Ovary (tissue), 10 donors: ENCODE measurements at places on chromosomes 4 and X.

DNA sequence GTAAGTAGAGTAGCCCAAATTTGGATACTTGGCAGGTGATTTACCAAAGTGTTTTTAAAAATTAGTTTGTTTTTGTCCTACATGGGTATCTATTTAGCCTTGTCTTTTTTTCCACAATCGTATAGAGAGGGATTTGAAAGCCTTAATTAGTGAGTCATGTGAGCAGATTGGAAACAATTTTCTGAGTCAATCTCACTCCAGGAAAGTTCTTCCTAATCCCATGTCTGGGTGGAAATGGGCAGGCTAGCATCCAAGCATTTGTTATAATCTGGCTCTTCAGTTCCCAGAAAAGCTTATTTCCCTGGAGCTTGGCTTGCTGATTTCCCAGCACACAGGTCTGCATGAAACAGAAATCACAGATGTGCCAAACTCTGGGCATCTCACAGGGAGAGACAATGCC, 426.9 kb upstream of the BOD1L1 start:
- DNase-seq, result no peak
- no peaks in the 10 kb centered on the region for H3K36me3 ChIP-seq
- no peak overlapping the region for H3K4me3 ChIP-seq
- H3K27ac ChIP-seq, result no peak overlapping the region
- no peaks in the 10 kb centered on the region for H3K27me3 ChIP-seq

- H3K36me3 ChIP-seq, result no peaks in the 10 kb centered on the region
- peak overlapping the region; percentile 14 for H3K4me3 ChIP-seq
- H3K27me3 ChIP-seq, result no peaks in the 10 kb centered on the region
- peaks cover 2% of the 10 kb centered on the region for H3K4me1 ChIP-seq
These were observed 28.5 kb downstream of the PJA1 start for GRCh38 chrX:69136546-69137331.

DNA sequence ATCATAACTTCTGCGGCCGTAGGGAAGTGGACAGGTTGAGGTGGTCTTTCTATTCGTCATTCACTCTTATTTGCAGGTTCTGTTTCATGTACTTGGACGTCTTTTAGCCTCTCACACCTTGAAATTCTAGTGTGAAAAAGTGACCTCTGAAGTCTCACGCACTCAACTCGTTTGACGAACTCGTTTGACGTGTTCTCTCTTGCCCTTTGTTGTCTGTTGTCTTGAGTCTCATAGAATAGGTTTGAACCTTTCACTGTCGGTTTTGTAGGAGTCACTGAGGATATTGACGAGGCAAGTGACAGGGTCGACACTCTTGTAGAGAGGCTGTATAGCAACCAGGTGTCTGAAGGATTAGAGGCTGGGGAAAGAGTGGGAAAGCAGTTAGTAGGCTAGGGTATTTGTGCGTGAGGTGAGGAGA, 1.1 kb upstream of the PGRMC2 start:
- H3K27ac ChIP-seq, result peak overlapping the region; percentile 70
- DNase-seq, result no peak
- H3K27me3 ChIP-seq, result no peaks in the 10 kb centered on the region
- H3K36me3 ChIP-seq, result no peaks in the 10 kb centered on the region

GRCh38 chr4:24912252-24913118, at the start of gene CCDC149:
Gene CCDC149 (minus strand): TSS chr4:24913042. CDS start chr4:24912864, 178 bp downstream.
- peak; percentile 75 for DNase-seq
- peak within 1 kb of the TSS; percentile 48 for H3K4me3 ChIP-seq
- no peaks in the 10 kb centered on the region for H3K36me3 ChIP-seq
- H3K4me1 ChIP-seq, result no peaks in the 10 kb centered on the region

GRCh38 chrX:22424122-22424915, 151.6 kb downstream of the CBLL2 start:
- no peak overlapping the region for H3K4me3 ChIP-seq
- H3K27ac ChIP-seq, result no peak overlapping the region
- no peaks in the 10 kb centered on the region for H3K36me3 ChIP-seq
- DNase-seq, result no peak
- H3K27me3 ChIP-seq, result no peaks in the 10 kb centered on the region

GRCh38 chrX:12954981-12955380, 19.9 kb upstream of the TMSB4X start:
- H3K27ac ChIP-seq, result no peak overlapping the region
- H3K4me1 ChIP-seq, result peaks cover 4% of the 10 kb centered on the region
- H3K36me3 ChIP-seq, result no peaks in the 10 kb centered on the region

DNA sequence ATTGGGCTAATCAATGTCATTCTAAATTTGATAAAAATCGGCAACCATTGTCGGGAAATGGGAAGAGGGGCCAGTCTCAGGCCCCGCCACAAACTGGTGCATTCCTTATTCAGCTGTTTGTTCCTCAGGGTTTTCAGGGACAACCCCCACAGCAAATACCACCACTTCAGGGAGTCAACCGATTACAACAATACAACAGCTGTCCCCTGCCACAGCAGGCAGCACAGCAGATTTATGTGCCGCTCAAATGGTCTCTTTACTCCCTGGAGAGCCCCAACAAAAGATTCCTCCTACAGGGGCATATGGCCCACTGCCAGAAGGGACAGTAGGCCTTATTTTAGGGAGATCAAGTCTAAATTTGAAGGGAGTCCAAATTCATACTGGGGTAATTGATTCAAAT, 61.8 kb downstream of the ZNF732 start:
- H3K4me1 ChIP-seq, result no peaks in the 10 kb centered on the region
- H3K27ac ChIP-seq, result no peak overlapping the region
- H3K27me3 ChIP-seq, result no peaks in the 10 kb centered on the region
- no peak overlapping the region for H3K4me3 ChIP-seq

DNA sequence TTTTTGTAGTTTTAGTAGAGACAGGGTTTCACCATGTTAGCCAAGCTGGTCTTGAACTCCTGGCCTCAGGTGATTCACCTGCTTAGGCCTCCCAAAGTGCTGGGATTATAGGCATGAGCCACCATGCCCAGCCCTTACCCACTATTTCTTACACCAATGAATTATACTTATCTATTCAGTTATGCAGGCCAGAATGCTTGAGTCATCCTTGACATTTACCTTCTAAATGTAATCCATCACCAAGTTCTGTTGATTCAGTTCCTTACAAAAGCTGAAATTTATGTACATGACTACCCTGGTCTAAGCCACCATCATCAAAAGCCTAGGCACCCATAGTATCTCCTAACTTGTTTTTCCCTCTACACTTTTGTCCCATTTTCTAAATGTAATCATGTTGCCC, 585.7 kb downstream of the IL15 start:
- H3K4me1 ChIP-seq, result no peaks in the 10 kb centered on the region
- H3K4me3 ChIP-seq, result no peak overlapping the region
- H3K36me3 ChIP-seq, result no peaks in the 10 kb centered on the region
- H3K27ac ChIP-seq, result no peak overlapping the region
- no peaks in the 10 kb centered on the region for H3K27me3 ChIP-seq

DNA sequence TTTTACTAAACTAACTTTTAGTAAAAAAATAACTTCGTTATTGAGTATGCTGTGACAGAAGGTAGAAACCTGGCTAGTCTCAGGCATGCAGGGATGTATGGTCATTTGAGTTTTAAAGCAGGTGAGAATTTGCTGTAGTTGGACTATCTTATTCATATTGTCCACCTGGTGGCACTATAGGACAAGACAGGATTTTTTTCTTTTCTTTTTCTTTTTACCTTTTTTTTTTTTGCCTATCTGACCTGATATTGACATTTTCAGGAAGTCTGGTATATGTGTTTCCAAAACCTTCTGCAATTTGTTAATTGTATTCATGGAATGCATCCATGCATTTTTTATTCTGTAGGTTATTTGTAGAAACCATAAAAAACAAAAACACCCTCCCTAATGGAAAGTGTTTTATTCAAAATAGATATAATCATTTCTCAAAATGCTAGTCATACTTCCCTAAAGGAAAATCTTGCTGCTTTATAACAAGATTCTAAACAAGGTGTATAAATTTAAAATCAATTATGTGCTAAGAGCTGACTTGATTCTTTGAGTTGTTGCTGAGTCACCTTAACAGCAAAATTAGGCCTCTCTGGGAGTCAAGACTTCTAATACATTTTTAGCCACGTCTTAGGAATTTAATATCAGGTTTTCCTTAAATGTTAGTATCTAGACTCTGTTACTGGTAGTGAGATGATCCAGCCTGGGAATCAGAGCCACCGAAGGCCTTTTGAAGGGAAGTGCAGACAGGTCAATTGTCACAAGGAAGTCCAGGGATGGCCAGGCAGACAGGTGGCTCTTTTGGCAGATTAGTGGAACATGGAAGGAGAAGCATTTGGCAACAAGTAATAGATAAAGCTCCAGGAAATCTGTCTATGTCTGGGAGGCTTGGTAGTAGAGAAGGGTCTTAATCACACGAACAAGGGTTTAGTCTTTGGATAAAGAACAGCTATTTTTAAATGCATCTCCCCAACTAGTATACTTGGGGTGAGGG, 201.3 kb upstream of the GNPDA2 start:
- H3K27ac ChIP-seq, result no peak overlapping the region
- no peak for DNase-seq
- H3K36me3 ChIP-seq, result no peaks in the 10 kb centered on the region
- H3K27me3 ChIP-seq, result no peaks in the 10 kb centered on the region

- peaks cover 2% of the 10 kb centered on the region for H3K4me1 ChIP-seq
- H3K27ac ChIP-seq, result no peak overlapping the region
- no peaks in the 10 kb centered on the region for H3K27me3 ChIP-seq
- no peak overlapping the region for H3K4me3 ChIP-seq
- no peaks in the 10 kb centered on the region for H3K36me3 ChIP-seq
These were observed 174.0 kb upstream of the LDB2 start for GRCh38 chr4:17072483-17072882.

GRCh38 chrX:17642891-17643290, 94.4 kb upstream of the SCML1 start:
- DNase-seq, result no peak
- H3K4me3 ChIP-seq, result no peak overlapping the region
- H3K36me3 ChIP-seq, result no peaks in the 10 kb centered on the region
- H3K27ac ChIP-seq, result no peak overlapping the region
- H3K27me3 ChIP-seq, result no peaks in the 10 kb centered on the region

DNA sequence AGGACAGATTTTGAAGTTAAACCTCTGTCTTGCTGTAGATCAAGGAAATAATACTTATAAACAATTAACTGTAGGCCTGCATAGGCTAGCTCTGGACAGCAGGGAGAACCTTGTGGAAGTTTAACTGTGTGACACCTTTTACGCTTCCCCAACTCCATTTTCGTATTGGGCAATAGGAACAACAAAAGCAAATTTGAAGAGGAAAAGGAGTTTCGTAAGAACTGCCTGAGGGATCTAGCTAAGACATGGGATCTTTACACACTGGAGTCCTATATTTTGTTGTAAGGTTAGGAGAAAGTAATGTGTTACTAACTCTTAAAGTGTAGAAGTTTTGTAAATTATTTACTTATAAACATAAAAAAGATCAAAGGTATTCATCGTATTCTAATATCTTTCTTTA, 324.9 kb upstream of the CASK start:
- H3K36me3 ChIP-seq, result no peaks in the 10 kb centered on the region
- H3K27ac ChIP-seq, result no peak overlapping the region
- no peak for DNase-seq
- no peaks in the 10 kb centered on the region for H3K4me1 ChIP-seq

- no peak overlapping the region for H3K27ac ChIP-seq
- DNase-seq, result no peak
- no peak overlapping the region for H3K4me3 ChIP-seq
These were observed 130.5 kb upstream of the TTC29 start for GRCh38 chr4:147076179-147076578.

DNA sequence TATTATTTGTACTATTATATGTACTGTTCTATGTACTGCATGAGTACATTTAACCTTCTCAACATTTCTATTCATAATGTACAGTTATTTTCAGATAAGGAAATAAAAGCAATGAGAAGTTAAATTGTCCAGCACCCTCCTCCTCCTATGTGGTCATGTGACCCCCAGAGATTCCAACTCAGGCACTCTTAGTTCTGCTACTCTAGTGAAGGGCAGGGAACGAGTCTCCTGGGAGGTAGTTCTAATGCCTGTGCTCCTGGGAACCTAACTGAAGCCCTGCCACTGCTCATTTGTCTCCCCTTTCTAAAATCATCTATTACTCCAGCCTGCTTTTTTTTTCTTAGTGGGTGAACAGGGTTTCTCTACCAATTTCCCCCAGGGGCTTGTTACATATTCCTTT, 105.9 kb upstream of the GPRIN3 start:
- H3K36me3 ChIP-seq, result no peaks in the 10 kb centered on the region
- H3K4me1 ChIP-seq, result peaks cover 3% of the 10 kb centered on the region
- H3K27me3 ChIP-seq, result no peaks in the 10 kb centered on the region

- H3K4me1 ChIP-seq, result no peaks in the 10 kb centered on the region
- no peaks in the 10 kb centered on the region for H3K36me3 ChIP-seq
- no peak for DNase-seq
- H3K27me3 ChIP-seq, result no peaks in the 10 kb centered on the region
These were observed 194.7 kb downstream of the RAB28 start for GRCh38 chr4:13289391-13289790.

DNA sequence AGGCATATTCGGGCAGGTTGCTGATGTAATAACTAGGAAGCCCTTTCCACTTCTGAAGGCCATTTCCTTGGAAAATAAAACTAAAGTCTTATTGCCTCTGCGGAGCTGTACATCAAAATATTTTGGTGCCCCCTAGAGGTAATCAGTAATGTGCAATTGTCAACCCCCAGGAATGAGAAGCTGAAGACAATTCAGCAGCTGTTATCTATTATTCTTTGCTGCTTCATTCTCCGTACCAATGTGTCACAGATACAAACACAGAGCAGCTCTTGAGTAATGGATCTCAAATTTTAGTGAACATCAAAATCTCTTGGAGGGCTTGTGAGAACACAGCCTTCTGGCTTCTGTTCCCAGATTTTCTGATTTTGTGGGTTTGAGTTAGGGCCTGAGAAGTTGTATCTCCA, 3.5 kb upstream of the SLIT2 start:
- H3K4me3 ChIP-seq, result no peak overlapping the region
- H3K36me3 ChIP-seq, result no peaks in the 10 kb centered on the region
- DNase-seq, result no peak
- H3K27me3 ChIP-seq, result no peaks in the 10 kb centered on the region
- H3K4me1 ChIP-seq, result peaks cover under 1% of the 10 kb centered on the region

GRCh38 chrX:135480076-135480475, 40.4 kb upstream of the INTS6L start:
- H3K4me3 ChIP-seq, result no peak overlapping the region
- no peaks in the 10 kb centered on the region for H3K36me3 ChIP-seq
- no peaks in the 10 kb centered on the region for H3K27me3 ChIP-seq
- H3K27ac ChIP-seq, result no peak overlapping the region
- DNase-seq, result no peak

GRCh38 chrX:106144755-106145639, 23.1 kb upstream of the PWWP3B start:
- no peak for DNase-seq
- H3K4me3 ChIP-seq, result no peak overlapping the region
- H3K27ac ChIP-seq, result no peak overlapping the region
- no peaks in the 10 kb centered on the region for H3K36me3 ChIP-seq
- H3K4me1 ChIP-seq, result no peaks in the 10 kb centered on the region

- no peak for DNase-seq
- no peak overlapping the region for H3K4me3 ChIP-seq
- no peaks in the 10 kb centered on the region for H3K27me3 ChIP-seq
- H3K4me1 ChIP-seq, result peaks cover 3% of the 10 kb centered on the region
- no peaks in the 10 kb centered on the region for H3K36me3 ChIP-seq
- H3K27ac ChIP-seq, result no peak overlapping the region
These were observed 123.6 kb upstream of the INTU start for GRCh38 chr4:127509155-127509554.
